ENCODE measurements at places on chromosomes 3 and 15.
A peak's percentile ranks its signal among the peaks of the same experiment; 100 is the strongest.

DNA sequence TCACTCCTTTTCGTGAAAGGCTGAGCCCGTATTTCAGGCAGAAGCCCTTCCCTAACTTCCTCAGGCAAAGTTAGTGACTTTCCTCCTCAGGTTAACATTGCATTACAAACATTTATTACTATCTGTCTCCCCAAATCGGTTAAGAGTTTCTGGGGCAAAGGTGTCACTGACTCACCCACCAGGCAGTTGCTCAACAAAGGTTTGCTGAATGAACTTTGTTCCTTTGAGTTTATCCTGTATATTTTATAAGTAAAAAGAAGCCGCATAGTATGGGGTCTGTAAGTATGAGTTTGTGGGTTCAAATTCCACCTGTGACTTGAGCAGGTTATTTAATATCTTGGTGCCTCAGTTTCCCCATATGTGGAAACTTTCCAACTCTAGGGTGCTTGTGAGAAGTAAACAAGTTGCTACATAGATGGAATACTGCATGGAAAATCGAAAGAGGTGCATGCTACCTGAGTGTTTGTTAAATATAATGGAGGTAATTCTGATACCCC lies 177.7 kb downstream of the THRB start:
- no peak for DNase-seq

DNA sequence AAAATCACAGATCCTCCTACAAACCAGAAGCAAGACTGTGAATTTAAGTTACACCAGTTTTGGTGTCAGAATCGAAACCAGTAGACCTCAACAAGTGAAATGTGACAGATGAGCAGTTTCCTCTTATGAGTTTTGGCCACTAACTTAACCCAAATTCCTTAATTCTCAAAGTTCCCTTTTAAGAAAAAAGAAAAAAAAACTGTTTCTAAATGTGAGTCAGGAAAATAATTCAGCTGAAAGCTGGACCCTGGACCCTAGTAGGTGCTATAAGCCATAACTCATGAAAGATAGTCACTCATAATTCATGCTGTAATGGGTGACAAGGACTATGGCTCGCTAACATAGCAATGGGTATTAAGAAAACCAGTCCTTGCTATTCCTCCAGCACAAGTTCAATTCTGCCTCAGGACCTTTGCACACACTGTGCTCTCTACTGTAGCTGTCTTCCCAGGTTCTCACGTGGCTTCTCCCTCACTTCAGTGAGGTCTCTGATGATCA lies 9.0 kb upstream of the THRB start:
- no peak for DNase-seq

- DNase-seq, result no peak
Observed at GRCh38 chr3:78604341-78604740, 1163.5 kb downstream of the ROBO1 start.

DNA sequence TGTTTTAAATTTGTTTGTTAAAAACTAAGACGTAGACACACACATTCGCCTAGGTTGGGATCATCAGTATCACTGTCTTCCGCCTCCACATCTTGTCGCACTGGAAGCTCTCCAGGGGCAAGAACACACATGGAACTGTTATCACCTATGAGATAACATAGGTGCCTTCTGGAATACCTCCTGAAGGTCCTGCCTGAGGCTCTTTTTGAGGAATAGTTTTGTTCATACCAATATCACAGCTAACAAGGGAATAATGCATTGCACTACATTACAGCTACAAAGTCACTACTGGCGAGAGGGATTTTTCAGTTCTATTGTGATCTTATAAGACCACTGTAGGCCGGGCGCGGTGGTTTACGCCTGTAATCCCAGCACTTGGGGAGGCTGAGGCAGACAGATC lies 29.9 kb downstream of the ZWILCH start:
- no peak for DNase-seq

DNA sequence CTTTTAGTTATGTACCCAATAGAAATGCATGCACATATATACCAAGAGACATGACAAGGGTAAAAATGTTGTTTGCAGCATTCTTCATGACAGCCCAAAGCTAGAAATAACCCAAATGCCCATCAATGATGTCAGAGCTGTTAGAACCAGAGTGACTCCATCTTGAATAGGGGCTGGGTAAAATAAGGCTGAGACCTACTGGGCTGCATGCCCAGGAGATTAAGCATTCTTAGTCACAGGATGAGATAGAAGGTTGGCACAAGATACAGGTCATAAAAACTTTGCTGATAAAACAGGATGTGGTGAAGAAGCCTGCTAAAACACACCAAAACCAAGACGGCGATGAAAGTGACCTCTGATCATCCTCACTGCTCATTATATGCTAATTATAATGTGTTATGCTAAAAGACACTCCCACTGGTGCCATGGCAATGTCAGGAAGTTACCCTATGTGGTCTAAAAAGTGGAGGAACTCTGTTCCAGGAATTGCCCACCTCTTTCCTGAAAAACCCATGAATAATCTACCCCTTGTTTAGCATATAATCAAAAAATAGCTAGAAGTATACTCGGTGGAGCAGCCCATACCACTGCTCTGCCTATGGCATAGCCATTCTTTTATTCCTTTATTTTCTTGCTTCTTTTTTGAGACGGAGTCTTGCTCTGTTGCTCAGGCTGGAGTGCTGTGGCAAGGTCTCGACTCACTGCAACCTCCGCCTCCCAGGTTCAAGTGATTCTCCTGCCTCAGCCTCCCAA lies 32.9 kb downstream of the ZBTB11 start:
- no peak for DNase-seq

DNA sequence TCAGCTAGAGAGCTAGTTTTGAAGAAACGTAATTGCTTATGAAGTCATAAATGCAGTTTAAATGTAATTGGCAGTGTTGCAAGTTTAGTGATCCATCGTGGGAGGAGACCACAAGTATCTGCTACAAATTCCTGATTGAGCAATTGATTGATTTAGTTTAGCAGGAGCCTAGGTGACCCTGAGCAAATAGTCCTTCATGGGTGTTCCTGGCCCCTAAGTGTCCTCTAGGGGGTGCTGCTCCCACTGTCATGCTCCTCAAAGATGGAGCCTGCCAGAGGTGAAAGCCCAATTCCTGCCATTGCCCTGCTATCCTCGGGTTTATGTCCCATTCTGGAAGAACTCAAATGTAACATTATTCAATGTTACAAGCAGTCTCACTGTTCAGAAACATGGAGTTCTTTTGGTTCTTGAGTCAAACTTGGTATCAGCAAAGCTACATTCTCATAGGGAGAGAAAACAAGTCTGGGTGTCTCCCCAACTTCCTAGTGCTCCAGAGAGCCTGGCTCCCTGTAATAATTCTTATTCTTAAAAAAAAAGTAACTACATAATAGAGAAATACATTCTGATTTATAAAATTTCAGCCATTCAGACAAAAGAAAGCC lies 29.8 kb upstream of the SENP5 start:
- DNase-seq, result peak; percentile 50

GRCh38 chr3:140334132-140334929 lies 343.5 kb upstream of the TRIM42 start:
- no peak for DNase-seq

GRCh38 chr3:155196131-155197021 lies 97.1 kb downstream of the STRIT1 start:
- DNase-seq, result no peak

DNA sequence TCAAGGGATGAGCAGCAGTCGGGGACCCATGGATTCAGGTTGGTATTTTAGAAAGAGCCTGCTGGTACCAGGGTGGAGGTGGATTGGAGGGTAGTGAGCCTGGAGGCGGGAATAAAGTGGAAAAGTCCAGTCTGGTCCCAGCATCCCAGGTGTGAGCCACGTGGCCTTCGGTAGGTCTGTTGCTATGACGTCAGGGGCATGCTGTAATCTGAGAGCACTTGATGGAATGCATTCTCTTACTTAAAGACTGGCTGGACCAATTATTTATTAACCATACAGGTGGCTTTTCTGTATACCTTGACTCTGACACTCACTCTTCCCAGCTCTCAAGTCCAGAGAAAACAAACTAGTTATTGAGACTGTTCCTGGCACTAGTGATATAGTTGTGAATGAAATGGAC lies 389.9 kb upstream of the RGMA start:
- no peak for DNase-seq

- DNase-seq, result no peak
Observed at GRCh38 chr15:71747128-71748083, 62.9 kb upstream of the NR2E3 start.

DNA sequence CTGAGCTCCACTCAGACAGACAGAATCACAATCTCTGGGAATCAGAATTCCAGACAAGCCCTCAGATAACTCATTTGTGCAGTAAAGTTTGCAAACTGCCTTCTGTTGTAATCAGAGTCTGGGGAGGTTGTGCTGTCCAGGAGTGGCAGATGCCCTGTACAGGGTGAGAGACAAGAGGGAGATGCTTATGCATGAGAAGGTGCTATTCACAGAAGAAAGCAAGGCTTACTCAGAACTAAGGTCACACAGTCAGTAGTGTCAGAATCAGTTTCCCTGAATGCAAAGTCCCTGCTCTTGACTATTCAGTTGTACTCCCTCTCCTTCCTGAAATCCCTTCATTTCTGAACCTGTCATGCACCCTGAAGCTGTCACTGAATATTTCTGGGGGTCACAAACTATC lies 43.7 kb downstream of the SRPRB start:
- DNase-seq, result no peak

- DNase-seq, result no peak
Observed at GRCh38 chr3:168859574-168859973, 763.9 kb upstream of the GOLIM4 start.

DNA sequence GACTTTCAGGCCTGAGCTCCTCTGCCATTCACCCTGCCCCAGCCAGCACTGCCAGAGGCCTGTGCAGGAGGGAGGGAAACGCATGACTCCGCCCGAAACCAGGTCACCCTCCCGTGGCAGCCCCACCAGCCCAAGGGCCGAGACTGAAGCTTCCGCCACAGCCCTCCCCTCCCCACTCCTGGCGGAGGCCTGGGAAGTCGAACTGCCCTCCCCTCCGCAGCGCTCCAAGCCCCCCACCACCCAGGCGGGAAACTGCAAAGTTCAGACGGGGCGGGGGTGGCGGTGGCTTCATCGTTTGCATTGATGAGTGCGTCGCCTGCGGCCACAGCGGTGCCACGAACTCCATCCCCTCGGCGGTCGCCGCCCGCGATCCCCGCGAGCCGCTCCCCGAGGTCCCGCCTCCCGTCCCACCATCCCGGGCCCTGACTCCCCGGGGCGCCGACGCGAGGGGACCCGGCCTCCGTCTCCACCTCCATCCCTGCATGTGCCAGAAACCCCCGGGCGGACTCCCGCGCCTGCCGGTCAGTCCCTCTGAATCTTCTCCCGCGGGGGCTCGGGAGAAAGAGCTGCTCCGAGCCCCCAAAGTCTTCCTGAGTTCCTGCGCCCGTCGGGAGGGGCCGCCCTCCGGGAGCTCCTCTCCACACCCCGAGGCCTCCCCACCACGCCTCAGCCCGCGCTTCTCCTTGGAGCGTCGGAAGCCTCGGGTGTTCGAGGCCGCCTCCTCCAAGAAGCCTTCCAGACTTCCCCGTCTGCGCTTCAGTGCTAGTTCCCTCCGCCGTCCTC lies 698 bp downstream of the MELTF start:
- no peak for DNase-seq

- DNase-seq, result no peak
Observed at GRCh38 chr15:69692342-69692741, 239.7 kb downstream of the RPLP1 start.

DNA sequence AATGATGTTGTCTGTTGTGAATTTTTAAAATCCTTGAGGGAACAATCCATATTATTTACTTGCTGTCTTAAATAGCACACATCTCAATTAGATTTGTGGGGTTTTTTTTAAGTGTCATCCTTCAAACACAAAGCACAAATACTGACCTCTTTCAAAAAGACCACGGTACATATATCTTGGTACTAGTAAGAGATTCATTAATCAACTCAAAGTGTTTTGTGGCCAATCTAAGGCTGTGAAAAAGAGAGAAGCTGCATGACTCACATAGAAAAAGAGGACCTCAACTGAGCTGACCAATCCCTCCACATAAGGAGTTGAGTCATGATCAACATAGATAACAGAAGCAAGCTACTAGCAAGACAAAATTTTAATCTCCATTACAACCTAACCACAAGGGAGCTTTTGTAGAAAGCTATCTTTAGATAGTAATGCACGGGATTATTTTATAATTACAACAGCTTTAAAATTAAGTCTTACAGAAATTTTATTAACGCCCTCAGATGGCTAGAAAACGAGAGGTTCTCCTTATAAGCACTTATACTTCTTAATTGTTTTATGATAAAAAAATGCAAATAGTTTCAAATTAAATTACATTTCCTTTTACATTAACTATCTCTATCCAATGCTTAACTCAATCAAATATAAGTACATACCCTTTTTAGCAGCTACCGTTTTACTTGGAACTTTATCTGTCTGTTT lies 60.5 kb downstream of the TOP2B start:
- no peak for DNase-seq

- DNase-seq, result no peak
Observed at GRCh38 chr3:66456711-66457173, 44.1 kb downstream of the LRIG1 start.

DNA sequence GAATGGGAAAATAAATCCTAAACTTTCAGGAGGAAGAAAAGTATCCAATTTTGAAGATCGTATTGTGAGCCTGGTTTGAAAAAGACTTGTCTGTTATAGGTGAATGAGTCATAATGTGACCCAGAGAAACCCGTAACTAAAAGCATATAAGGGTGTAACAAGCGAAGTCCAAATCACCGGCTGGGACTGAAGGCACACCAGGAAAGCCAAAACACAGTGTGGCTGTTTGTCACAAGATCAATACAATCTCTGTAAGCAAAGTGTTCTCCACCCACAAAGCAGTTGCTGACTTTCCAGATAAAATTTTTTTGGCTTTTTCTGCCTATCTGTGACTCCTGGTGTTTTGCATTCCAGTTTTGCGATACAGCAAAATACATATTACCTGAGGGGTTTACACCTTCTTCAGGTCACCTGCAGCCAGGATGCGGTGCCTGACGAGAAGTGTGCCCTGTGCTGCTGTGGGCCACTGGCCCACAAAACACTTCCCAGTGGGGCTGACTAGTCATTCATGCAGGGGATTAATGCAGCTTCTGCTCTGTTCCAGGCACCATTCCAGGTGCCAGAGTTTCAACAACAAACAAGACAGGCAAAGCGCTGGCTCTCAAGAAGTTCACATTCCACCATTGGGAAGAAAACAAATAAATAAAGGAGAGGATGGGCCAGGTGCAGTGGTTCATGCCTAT lies 14.4 kb downstream of the HES1 start:
- no peak for DNase-seq

DNA sequence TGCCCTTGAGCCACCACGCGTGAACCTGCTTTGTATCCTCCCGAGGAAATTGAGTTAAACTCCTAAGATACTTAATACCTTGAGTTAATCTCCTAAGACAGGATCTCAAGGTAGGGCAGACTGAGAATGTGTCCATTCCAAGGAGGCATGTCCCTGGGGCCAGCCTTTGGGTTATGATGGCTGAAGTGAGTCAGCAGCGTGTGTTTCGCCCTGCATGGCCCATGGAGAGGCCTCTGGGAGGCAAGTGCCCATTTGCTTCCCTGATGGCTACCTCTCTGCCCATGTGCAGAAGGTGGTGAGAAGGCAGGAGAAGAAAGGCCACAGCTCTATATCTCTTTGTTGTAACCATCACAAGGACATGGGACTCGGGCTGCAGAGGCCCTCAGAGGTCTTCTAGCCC lies 36.7 kb upstream of the LIMD1 start:
- no peak for DNase-seq
